NCI-H2171 treated with DMSO at 0.1 percent for 48 hours (cell line): ENCODE measurements at places on chromosomes 2 and 18.

DNA sequence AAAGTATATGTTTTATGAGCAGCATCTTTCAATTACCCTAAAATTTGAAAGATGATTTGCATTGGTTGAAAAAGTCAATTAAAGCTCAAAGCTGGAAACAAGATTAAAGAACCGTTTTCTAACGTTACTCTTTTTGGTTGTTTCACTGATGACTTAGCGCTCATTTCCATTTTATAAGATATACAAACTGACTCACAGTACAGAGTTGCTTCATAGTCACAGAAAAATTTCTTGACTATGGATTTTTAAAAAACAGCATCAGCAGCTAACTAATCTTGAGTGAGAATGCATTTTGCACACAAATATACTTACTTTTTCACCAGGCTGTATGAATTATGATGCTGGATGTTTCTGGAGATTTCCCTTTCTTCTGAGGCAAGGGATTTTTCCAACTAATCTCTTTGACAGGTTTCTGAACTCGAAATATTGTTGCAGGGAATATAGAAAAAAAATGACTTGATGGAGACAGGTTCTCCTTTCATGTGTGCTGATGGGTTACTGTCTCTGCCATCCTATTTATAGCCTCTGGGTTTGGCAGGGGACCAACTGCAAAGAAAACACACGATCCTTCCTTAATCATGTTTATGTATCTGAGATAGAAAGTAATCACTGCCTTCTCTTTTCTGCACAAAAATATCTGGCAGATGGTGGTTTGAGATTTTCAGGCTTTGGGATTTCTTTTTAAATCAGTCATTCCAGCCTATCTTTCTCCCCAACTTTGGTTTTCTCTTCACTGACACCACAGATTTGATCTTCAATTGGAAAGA lies 129.4 kb upstream of the DAPL1 start:
- peak; percentile 71 for DNase-seq

DNA sequence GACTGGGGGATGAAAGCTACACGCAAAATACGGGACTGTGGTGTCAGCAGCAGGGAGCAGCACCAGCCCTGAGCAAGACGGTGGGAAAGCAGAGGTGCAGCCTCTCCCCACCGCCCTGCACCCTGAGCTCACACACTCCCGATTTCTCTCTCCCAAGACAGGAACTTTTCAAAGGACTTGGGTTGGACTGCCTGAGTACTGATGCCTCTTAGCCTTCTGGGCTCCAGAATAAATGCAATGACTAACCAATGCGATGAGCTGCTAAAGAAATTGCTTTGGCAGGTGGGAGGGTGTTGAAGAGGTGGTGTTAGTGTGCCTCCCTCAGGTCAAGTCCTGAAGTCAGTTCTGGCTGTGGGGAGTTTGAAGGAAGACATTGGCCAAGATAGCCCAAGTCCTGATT lies 9.6 kb downstream of the TRIM54 start:
- no peak for DNase-seq

DNA sequence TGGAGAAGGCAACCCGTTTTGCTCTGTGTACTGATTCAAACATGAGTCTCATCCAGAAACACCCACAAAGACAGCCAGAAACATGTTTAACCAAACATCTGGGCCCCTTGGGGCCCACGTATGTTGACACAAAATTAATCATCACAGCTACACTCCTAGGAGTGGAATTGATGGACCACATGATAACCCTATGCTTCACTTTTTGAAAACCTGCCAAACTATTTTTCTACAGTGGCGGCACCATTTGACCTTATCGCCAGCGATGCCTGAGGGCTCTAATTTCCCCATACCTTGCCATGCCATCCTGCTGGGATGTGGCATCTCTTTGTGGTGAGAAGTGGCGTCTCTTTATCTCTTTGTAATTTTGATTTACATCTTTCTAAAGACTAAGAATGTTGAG lies 38.5 kb downstream of the PSMG2 start:
- peak; percentile 82 for DNase-seq

DNA sequence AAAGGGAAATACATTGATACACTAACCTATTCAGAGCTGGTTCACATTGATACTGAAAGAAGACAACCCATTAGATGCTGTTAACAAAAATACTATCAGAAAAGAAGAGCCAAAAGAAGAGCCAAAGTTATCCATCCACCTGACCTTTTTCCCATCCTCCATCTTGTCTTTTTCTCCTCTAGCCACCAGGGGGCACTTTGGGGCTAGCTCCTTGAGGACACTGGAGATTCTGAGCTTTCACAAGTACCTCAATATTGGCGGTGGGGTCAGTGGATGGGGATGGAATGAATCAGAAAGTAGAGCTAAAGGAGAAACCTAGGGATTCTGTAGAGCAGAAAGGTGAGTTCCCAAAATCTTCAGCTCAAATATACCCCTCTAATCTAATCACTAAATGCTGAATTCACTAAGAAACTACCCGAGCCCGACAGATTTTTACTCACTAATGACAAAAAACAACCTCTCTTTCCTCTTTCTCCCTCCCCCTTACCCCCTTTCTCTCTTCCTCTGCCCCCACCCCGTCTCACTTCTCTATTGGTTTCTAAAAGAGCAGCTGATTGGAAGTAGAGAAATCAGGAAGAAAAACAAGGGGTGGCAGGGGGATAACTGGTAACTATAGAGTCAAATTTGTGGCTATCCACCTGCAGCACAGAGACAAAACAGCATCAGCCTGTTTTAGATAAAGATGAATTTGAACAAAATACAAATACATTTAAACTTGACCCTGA lies 203.3 kb downstream of the TCF4 start:
- peak; percentile 39 for DNase-seq

- DNase-seq: no peak
Measured at GRCh38 chr2:16363581-16363980, 302.1 kb downstream of the CYRIA start.

GRCh38 chr2:71901466-71901865 lies 246.2 kb downstream of the CYP26B1 start:
- no peak for DNase-seq

- no peak for DNase-seq
Measured at GRCh38 chr2:182870227-182870626, 3.8 kb upstream of the FRZB start.

GRCh38 chr2:95315801-95316411 lies 18.8 kb downstream of the KCNIP3 start:
- no peak for DNase-seq

GRCh38 chr2:171008550-171009205 lies 79.6 kb downstream of the GORASP2 start:
- no peak for DNase-seq
